ENCODE measurements at places on chromosomes 11 and 22.

- DNase-seq = no peak
Measured at GRCh38 chr22:27435844-27436576, 365.5 kb downstream of the MN1 start.

DNA sequence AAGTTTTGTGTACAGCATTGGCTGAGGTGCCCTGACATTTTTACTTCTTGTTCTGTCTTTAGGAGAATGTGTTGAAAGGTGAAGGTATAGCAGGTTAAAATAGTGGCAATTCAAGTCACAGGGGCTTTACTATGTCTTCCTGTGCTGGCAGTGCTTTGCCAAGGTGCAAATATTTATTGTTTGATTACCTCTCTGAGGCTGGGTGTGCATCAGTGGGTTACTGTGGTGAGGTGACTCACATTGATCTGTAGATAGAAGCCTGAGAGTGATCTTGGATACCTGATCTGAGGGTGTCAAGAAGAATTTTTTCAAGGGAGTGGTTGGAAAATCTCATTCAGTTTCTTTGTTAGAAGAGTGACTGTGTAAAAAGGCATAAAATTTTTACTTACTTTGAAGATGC is 90.0 kb downstream of the ARHGAP42 start:
- DNase-seq = no peak

DNA sequence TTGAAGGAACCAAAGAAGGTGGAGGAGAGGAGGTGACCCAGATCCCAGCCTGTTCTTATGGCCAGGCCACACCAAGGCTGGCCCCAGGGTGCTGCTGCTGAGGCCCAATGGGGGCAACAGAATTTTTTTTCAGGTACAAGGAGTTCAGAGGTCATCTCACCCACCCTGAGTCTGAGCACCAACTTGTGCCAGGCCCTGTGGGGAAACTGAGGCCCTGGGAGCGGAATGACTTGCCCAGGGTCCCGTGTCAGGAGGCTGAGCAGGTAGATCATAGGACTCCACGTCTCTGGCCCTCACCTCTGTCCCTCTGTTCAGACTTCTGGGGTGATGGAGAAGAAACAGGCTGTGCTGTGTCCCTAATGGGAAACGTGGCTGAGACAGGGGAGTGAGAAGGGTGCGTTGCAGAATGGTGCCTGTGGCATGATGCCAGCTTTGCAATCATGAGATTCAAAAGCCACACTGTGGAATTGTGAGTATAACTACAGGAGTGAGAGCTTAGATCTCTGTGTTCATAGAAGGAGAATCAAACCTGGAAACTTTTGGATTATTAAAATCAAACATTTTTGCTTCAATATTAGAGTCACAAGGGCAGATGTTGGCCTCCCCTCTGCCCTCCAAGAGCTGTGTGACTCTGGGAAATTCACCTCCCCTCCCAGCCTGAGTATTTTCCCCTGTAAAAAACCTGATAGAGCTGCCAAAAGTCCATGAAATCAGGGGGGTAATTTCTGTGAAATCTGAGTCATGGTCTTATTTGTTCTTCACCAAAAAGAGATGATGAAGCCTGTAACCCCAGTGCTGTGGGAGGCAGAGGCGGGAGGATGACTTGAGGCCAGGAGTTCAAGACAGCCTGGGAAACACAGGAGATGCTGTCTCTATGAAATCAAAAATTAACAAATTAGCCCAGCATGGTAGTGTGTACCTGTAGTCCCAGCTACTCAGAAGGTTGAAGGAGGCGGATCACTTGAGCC is 874 bp downstream of the APOL1 start:
- no peak for DNase-seq

GRCh38 chr11:37459456-37459855 is 861.4 kb upstream of the RAG2 start:
- no peak for DNase-seq

DNA sequence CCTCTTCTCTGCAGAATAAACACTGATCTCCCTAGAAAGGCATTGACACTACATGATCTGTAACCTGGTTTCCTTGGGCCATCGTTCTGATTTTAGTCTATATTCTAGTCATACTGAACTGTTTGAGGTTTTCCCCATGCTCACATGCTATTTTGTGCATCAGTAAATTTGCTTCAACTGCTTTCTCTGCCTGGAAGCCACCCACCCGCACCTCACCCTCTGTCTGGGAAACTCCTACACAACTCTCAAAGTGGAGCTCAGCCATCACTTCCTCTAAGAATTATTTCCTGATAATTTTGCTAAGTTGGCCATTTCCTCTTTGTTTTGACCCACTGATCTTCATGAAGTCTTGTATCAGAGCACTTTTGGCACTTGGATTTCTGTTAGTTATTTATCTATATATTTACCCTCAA is 36.1 kb downstream of the MMP20 start:
- DNase-seq = no peak

GRCh38 chr11:112013497-112014164 is 11.6 kb upstream of the DLAT start:
- DNase-seq = no peak

- no peak for DNase-seq
Measured at GRCh38 chr11:104246590-104246989, 82.6 kb upstream of the PDGFD start.

DNA sequence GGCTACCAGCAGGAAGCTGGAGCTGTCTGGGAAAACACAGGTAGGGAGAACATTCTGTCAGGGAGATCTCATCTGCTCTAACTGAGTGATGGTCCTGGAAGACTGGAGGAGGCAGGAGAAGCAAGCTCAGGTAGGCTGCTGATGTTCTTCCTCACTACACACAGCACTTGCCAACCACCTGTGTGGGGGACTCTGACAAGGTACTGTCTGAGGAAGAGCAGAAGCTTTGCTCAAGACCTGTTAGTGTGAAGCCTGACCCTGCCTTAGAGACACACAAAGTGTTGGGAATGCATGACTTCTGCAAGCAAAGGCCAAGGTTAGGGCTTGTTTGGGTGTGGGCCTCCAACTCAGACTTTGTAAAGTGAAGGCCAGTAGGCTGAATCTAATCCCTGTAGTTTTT is 46.5 kb downstream of the CHST1 start:
- DNase-seq = no peak

DNA sequence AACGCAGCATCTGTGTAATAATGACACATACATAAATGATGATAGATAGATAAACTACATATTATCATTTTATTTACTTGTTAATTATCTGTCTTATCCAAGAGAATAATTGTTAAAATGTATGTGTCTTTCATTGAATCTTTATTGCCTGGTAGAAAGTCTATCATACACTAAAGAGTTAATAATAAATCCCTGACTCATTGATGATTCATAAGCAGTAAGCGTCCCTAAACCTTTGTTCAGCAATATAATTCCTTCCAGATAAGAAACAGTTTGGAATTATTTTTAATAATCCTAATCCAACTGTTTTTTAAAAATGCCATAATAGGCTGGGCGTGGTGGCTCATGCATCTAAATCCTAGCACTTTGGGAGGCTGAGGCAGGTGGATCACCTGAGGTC is 655.6 kb upstream of the CNTN5 start:
- no peak for DNase-seq

GRCh38 chr11:22516111-22516510 is 109.5 kb downstream of the FANCF start:
- DNase-seq = no peak

- no peak for DNase-seq
Measured at GRCh38 chr22:48258064-48258701, 1495.7 kb downstream of the TBC1D22A start.

GRCh38 chr22:23023294-23023693 is 47.0 kb upstream of the GNAZ start:
- DNase-seq = no peak

DNA sequence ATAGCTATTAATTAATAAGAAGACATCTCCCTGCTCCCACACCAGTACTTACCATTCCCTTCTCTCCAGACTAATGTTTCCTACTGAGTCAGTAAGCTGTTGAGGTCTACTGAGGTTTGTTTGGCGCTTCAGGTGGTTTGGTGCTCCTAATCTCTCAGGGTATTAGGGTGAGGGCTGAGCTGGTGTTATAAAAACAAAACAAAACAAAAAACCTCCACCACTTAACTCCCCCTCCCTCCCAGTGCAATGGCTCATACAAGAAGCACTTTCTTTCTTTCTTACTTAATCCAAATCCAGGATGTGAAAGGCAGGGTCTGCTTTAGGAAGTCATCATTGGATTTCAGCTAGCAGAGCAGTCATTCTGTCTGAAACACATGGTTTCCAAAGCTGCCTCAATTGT is 15.3 kb downstream of the CSTPP1 start:
- no peak for DNase-seq

- no peak for DNase-seq
Measured at GRCh38 chr11:67502328-67502979, 2.7 kb downstream of the PITPNM1 start.

DNA sequence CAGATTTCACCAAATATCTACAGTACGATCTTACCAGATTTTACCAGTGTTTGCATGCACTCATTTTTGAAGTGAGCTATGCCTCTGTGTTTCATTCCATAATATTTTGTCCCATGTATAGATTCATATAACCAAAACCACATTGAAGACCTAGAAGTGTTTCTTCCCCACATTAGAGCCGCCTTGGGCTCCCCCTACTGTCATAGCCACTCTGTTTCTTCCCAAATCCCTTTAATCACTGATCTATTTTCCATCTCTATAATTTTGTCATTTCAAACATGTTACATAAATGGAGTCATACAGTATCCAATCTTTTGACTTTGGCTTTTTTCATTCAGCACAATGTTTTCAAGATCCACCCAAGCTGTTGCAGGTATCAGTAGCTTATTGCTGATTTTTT is 12.7 kb downstream of the MRGPRX3 start:
- no peak for DNase-seq

DNA sequence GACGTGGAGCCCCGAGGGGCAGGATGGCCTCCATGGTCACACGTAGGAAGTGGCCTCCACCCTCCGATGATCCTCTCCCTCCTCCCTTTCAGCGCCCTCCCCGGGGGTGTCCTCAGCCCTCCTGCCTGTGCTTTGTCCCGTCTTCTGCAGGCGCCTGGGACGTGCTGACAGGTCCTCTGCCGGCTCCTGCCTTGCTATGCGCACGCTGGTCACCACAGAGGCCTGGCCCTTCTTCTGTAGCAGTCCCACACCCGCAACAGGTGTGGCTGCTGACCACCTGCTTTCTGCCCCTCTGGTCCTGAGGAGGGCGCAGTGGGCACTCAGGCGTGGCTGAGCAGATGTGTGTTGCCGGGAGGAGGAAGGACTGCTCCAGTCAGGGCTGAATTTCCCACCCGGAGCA is 27.7 kb upstream of the PPP6R3 start:
- no peak for DNase-seq

DNA sequence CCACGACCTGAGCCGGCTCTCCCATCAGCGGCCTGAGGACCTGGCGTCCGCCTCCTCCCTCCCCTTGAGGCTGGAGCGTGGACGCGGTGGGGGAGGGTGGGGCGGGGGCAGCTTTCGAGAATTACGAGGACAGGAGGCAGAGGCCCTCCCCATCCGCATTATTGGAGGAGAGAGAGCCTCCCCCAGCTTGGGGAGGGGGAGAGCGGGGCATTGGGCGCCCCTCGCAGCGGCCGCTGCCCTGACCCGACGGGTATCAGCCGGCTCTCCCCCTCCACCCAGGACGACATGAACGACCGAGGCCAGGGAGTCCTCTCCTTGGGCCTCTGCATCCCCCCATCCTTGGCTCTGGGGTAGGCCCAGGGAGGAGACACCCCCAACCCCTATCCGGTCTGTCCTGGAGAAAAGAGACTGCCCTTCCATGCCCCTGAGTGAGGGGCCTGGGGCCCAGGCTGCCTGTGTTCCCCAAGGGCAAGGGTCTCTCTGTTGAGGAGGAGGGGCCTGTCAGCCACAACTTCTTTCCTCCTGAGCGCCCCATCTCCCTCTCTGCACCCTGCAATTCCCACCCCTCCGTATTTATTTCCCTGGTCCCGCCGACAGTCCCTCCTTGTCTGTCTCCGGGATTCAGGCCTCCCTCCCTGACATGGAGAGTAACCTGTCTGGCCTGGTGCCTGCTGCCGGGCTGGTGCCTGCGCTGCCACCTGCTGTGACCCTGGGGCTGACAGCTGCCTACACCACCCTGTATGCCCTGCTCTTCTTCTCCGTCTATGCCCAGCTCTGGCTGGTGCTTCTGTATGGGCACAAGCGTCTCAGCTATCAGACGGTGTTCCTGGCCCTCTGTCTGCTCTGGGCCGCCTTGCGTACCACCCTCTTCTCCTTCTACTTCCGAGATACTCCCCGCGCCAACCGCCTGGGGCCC is 495 bp downstream of the GPR137 start:
- peak; percentile 83 for DNase-seq

DNA sequence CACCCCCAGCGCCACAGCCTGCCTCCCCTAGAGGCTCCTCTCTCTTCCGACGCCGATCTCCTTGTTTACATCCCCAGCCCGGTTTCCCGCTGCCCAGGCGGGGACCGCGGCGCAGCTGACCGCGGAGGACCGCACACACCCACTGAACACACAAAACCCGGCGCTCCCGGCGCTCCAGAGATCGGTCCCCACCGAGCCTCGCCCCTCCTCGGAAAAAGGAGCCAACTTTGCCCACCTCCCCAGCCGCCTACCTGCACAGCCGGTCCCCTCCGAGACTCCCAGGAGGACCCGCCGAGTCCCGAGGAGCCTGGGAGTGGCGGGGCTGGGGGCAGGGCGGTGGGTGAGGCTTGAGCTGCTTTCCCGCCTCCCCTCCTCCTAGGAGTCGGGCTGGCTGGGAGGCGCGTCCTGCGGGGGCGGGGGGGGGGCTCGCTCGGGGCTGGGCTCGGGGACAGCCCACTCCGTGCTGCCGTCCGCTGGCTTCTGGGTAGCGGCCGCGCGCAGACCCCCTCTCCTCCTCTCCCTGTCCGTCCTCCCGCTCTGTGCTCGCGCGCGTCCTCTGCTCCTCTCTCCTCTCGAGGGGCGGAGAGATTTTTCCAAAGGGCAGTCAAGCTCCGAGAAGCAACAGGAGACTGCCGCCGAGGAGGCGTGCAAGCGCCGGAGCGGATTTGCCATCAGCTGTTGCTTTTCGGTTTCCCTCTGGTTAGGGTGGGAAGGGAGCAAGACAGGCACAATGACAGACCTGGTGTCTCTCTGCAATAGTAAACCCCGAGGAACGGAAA is at the start of gene FXYD6:
Gene FXYD6 (minus strand): TSS at position 318 of the 779 bp plus-strand sequence. CDS start 33,882 bp downstream, outside the sequence.
- no peak for DNase-seq

- no peak for DNase-seq
Measured at GRCh38 chr11:10005955-10006525, 288.0 kb downstream of the SBF2 start.

GRCh38 chr11:58742140-58742539 is 10.4 kb upstream of the GLYAT start:
- no peak for DNase-seq

DNA sequence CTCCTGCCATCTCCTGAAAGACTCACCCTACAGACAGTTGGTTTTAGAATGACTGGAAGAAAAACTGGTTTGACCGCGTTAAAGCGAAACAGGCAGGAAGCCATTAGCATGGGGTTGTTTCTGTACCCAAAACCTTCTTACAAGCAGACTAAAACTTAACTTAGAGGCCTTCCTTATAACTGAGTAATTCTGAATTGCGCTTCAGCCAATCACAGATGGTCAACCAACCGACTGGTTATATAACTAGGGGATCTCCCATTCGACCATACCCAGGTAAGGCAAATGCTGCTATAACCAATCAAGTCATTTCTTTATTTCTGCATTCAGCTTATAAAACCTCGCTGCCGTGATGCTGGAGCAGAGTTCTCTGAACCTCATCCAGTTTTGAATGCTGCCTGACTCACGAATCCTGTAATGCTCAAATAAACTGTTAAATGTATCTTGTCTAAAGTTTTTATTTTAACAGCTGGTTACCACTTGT is 87.8 kb upstream of the DRD2 start:
- no peak for DNase-seq

- DNase-seq = no peak
Measured at GRCh38 chr22:17941471-17942406, 82.6 kb downstream of the MICAL3 start.

GRCh38 chr11:6646071-6646470 is 9.5 kb downstream of the DCHS1 start:
- no peak for DNase-seq

- DNase-seq = no peak
Measured at GRCh38 chr22:28498044-28498443, 181.6 kb downstream of the TTC28 start.

All from RPMI8226 (cell line).